Renal cortex interstitium (tissue), 15 donors: ENCODE measurements at places on chromosomes 7 and 10.

DNA sequence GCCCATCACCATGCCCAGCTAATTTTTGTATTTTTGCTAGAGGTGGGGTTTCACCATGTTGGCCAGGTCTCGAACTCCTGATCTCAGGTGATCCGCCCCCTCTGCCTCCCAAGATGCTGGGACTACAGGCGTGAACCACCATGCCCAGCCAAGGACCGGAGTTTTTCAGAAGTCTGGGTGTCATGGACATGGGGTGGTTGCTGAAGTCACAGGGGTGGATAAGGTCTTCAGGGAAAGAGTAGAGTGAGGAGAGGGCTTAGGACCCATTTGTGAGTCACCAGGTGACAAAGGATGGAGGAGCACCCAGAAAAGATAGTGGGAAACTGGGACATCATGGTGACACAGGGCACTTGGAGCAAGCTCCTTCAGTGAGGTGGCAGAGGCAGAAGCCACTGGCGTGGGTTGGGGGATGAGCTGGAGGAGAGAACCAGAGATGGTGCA is 2.8 kb upstream of the GPRIN2 start:
- no peak for DNase-seq

DNA sequence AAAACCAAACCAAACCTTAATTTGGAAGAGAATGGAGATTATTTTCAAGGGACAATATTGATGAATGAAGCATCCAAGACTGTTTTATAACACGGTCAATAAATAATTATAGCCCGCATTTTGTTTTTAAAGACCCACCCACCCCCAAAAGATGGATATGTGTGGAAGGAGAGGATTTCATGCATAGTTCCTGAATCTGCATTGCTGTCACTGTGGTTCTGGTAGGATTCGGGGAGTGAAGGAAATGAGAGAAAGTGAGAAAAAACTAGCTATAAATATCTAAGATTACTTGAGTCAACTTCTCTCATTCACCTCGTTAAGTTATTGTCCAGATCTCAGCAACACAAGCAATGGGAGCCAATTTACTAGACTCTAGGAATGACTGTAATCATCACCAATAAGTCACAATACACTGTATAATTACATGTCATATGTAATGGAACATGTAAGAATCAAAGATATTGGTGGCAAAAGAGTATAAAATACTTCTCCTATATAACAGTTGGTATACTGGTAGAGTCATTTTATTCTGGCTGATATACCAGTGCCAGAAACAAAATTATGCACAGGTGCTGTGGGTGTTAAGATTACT is 30.2 kb downstream of the NAMPT start:
- no peak for DNase-seq

- no peak for DNase-seq
These were observed 65.5 kb downstream of the SNX10 start for GRCh38 chr7:26356929-26357798.

DNA sequence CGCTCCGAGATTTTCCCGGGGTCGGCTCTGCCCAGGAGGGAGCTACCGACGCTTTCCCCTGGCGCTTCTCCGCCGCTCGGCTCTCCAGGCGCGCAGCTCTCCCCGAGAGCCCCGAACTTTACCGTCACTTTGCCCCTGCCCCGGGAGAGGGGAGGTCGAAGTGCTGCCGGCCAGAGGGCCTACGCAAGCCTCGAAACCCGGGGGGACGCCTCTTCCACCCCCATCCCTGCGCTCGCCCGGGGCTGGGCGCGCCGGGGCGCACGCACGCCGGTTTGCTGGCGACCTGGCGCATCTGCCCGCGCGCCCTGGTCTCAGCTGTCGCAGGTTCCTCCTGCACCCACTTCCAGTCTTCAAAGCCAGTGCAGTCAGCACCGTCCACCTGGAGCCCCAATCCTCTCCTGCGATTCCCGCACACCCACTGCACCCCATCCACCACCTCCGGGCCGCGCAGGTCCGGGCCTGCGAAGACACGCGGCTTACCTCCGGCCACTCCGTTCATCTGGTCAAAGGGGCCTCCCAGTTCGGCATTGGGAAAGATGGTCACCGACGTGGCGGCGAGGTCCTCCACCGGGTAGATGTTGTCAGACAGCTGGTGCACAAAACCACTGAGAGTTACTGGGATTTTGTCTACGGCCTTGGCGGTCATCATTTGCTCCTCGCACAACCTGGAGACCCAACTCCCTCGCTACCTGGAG is 638 bp downstream of the EGR2 start:
- no peak for DNase-seq

DNA sequence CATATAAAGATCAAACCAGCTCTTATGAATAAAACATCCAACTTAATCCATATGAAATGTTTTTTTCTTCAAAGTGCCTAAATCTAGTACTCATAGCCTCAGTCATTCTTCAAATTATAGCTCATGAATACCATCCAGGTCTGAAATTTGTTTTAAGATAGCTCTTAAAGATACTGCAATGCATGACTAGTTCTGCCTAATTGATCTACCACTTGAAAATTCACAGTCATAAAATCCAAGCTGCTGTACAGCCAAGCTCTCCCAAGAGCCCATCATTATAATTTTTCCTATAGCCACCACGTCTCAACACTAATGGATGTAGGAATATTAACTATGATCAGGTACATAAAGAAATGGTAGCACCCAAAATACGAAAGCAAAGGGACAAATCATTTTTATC is 87.9 kb upstream of the RNF148 start:
- no peak for DNase-seq

- DNase-seq: no peak
These were observed 38.4 kb downstream of the PTPRE start for GRCh38 chr10:127945341-127945758.

DNA sequence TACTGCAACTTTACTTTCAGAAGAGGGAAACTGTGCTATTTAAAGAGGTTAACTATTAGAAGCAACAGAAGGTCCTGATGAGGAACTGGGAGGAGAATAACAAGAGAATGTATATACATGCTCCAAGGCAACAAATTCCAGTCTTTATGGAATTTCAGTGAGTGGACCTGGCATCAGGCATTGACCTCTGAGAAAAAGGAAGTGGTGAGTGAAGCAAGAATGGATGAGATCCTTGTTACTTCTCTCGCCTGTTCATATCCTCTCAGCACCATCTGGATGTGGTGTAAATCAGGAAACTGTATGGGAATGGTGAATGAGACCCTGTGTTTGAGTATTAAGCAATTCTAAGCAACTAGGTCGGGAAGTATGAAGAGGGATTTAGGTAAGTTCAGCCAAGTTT is 30.3 kb upstream of the KBTBD2 start:
- DNase-seq: no peak

- DNase-seq: peak; percentile 68
These were observed 39.6 kb downstream of the COL26A1 start for GRCh38 chr7:101402081-101402779.

- DNase-seq: no peak
These were observed 8.8 kb downstream of the STK17A start for GRCh38 chr7:43591558-43592180.

DNA sequence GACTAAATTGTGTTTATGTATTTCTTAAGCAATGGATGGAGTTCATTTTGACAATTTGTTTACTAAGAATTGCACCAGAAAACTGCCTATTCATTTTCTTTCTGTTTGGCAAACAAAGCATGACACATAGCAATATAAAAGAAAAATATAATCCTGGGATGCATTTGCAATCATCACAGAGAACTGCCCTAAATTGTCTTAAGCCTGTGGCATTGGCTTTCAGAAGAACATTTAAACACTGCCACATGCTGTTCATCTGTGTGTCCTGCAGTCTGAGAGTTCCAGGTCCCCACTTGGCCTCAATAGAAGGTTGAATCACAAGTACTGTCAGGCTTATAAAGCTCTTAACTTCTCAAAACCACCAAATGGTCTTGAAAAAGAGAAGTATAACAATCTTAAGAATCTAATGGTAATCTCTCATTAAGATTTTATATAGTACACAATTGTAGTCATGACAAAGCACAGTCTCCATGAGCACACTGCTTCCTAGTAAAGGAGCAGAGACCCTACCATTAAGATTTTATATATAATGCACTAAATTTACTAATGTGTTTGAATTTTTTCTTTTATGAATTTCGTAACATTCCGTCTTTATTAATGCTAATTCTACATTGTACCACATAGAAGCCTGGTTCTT is 29.9 kb downstream of the RNLS start:
- DNase-seq: peak; percentile 33

DNA sequence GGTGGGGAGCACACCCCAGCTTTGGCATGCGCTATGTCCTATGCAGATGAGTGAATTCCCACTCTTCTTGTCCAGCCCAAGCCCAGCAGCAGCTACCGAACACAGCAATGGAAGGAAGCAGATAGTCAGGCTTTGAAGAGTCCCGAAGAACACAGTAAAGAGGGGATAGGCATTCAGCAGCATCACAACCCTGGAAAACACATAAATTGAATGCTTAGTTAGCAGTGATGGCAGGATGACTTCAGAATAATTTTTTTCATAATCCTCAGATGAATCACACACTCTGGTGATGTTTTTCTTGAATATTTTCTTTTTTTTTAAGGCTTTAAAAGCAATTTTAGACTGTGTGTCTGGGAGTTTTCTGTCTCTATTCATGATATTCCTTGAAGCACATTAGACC is 95.8 kb downstream of the CFAP58 start:
- no peak for DNase-seq

DNA sequence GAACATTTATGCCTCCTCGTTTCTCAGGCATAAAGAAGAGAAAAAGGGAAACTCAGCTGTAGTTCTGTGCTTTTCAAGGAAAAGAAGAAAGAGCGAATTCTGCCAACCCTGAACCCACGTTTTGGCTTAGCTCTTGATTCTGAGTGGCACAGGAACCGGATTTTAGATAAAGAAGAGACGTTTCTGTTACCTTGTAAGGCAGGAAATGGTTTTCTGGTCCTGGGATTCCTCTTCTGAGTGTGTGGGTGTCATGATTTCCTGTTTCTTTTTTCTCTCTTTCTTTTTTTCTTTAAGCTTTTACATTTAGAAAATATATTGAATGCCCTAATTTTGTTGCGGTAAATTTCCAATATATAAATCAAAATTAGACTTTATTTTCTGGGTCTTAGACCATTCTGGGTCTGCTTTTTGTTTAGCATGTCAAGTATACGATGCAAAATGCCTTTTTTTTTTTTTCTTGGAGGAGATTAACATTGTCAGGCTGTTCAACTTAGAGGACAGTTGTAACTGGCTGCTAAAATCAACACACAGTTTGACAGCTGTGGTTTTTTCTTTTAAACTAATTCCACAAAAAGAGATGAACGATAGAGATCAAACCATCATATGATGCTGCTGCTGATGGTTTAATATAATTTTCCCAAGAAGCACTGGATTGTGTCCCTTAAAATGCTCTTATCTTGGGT is 190.8 kb downstream of the GATA3 start:
- no peak for DNase-seq

- DNase-seq: no peak
These were observed 704.3 kb downstream of the MAGI2 start for GRCh38 chr7:78749052-78749746.

DNA sequence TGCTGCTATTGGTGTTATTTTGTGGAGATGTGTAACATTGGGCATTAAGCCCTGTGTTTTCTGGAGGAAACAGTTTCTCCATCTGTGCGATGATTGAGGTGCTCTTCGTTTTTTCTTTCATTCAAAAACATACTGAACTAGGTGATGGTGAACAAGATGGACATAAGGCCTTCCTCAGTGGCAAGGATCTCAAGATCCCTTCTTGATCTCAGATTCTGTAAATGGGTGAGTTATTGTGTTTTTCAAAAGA is 759 bp upstream of the ELAPOR2 start:
- no peak for DNase-seq

DNA sequence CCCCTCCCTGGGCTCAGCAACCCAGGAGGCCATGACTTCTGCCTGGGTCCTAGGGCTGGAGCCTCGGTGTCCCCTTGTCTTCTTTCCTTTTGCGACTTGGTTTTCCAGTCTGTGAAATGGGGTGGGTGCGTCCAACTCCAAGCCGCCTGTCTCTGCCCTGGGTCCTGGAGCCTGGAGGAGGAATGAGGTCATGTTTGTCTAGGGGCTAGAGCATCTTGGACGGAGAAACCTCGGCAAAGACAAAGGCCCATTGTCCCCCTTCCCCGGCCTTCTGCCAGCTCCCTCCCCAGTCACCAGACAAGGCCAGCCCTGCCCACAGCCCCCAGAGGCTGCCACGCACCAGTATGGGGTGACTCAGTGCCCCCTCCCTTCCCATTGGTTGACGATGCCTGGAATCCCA is 39.8 kb upstream of the ELN start:
- no peak for DNase-seq
